H1 (cell line): ENCODE measurements at places on chromosomes 6 and 20.

- DNase-seq: peak; percentile 98
- H3K4me3 ChIP-seq: peak within 1 kb of the TSS; percentile 94
- no peaks in the 10 kb centered on the region for H3K27me3 ChIP-seq
Observed at GRCh38 chr6:8063761-8064637, at the start of gene BLOC1S5. BLOC1S5 (minus strand) TSS chr6:8064389; CDS start chr6:8064376, 13 bp downstream.

DNA sequence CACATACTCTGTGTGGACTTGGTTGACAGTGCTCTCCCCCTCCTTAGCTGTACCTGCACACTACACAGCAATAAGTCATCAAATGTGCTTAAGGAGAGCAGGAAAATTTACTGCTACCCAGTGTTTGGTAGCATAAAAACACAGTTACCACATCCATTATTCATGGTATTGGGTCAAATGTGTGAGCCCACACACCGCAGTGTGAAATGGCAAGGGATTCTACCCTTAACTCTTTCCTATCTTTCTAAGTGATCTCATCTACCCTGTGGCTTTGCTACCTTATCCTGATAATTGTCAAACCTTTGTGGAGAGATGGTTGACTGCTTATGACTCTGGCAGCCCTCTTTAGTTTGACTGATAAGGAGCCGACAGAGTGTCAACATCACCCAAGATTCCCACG, 47.6 kb downstream of the STX11 start:
- H3K27me3 ChIP-seq: no peaks in the 10 kb centered on the region
- H3K4me3 ChIP-seq: no peak overlapping the region
- H3K36me3 ChIP-seq: no peaks in the 10 kb centered on the region
- no peaks in the 10 kb centered on the region for H3K4me1 ChIP-seq
- DNase-seq: no peak

- H3K4me1 ChIP-seq: no peaks in the 10 kb centered on the region
- no peak overlapping the region for H3K27ac ChIP-seq
- H3K27me3 ChIP-seq: no peaks in the 10 kb centered on the region
- H3K4me3 ChIP-seq: no peak overlapping the region
Observed at GRCh38 chr6:34867484-34867883, 20.4 kb downstream of the TAF11 start.

DNA sequence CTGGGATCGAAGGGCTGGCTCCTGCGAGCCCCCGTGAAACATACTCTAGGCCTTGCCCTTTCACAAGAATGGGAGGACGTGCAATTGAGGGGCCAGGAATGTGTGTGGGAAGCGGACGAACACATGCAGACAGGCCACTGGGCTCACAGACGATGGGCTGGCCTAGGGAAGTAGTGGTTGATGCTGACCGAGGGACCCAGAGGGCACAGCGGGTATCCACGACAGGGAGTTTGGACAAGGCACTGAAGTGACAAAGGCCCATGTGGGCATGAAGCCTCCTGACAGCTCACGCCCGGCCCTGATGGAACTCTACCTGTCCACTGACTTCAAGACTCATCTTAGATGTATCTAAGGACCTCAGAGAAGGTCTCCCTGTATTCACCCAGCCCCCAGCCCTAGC, 52.2 kb downstream of the MYH7B start:
- DNase-seq: no peak
- no peak overlapping the region for H3K27ac ChIP-seq
- H3K4me1 ChIP-seq: no peaks in the 10 kb centered on the region
- peaks cover 77% of the 10 kb centered on the region for H3K36me3 ChIP-seq
- H3K27me3 ChIP-seq: no peaks in the 10 kb centered on the region
